ENCODE measurements at places on chromosomes 12 and 14. TPM values are rescaled to one million over a fixed set of nuclear protein-coding genes. Genes with fewer than 3 reads are reported as not detected.

RBP5 gene
- not detected for total RNA-seq

SLC4A8 gene
- total RNA-seq, result 3.4 TPM

GALNT6 gene
- 49.0 TPM for total RNA-seq

USP44 gene
- 1.8 TPM for total RNA-seq

LPCAT3 gene
- total RNA-seq, result 28.0 TPM

GPR162 gene
- 2.1 TPM for total RNA-seq

FAM186B gene
- total RNA-seq, result 0.32 TPM

GPD1 gene
- total RNA-seq, result 0.16 TPM

BMP4 gene
- total RNA-seq, result 14.6 TPM

CLEC4C gene
- not detected for total RNA-seq

HCAR1 gene
- 0.08 TPM for total RNA-seq

PTCSC3 gene
- total RNA-seq, result not detected

SELPLG gene
- 2.2 TPM for total RNA-seq

LPAR5 gene
- total RNA-seq, result not detected

KRT6C gene
- total RNA-seq, result not detected

CBLN3 gene
- total RNA-seq, result 5.3 TPM

RAPGEF3 gene
- total RNA-seq, result 0.72 TPM

GLTP gene
- total RNA-seq, result 46.0 TPM

PPFIA2 gene
- not detected for total RNA-seq

PSME1 gene
- 188 TPM for total RNA-seq

NPAS3 gene
- 5.6 TPM for total RNA-seq

OR4E2 gene
- total RNA-seq, result not detected

All from epithelial cell of alveolus of lung (primary cell).